SW480 (cell line): ENCODE measurements at places on chromosomes 16 and 17.

DNA sequence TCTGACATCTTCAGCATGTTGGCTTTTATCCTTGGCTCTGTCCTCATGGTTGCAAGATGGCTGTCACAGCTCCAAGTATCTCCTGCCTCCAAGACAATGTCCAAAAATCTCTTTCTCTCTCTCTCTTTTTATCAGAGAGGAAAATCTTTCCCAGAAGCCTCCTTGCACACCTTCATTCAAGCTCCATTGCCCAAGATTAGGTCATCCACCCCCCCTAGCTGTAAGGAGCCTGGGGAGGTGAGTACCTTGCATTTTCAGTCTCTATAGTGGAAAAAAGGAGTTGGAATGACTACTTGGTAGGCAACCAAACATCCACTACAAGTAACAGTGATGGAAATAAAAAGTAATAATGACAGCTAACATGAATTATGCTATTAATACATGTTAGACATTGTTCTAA, 22.0 kb upstream of the NSMCE1 start:
- DNase-seq, result no peak

DNA sequence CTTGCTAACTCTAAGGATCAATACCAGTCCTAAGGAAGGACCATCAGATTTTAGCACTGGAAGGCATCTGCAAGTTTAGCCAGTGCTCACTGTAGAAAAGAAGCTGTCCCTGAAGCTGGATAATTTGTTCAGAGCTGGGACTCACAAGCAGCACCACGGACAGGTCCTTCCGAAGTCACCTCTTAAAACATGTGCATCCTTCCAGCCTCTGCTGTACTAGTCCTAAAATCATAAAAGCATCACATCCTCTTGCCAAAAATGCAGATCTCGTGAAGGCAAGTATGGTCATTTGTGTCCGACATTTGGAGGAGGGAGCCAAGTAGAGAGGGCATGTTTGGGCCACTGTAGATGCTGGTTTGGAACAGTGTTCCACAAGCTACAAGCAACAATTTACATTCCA, 506.9 kb downstream of the RBFOX1 start:
- DNase-seq, result no peak

DNA sequence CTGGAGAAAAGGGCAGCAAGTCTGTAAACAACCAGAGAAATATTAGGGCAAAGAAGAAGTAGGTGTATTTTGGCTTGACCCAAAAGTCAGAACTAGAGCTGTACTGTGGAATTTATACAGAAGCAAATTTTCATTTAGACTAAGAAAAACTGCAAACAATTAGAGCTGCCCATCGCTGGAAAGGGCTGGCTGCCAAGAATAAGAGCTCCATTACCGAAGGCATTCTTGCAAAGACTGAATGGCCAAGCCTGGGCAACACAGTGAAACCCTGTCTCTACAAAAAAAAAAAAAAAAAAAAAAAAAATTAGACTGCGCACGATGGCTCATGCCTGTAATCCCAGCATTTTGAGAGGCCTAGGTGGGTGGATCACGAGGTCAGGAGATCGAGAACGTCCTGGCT, 53.9 kb upstream of the TMC5 start:
- no peak for DNase-seq

- DNase-seq, result peak; percentile 44
Observed at GRCh38 chr16:21083729-21084268, 66.8 kb downstream of the DNAH3 start.

GRCh38 chr16:84815462-84815861, 4.3 kb upstream of the CRISPLD2 start:
- DNase-seq, result no peak

- DNase-seq, result no peak
Observed at GRCh38 chr16:1180549-1181403, 27.9 kb downstream of the CACNA1H start.

GRCh38 chr16:82544378-82545160, 82.2 kb upstream of the CDH13 start:
- DNase-seq, result no peak

- no peak for DNase-seq
Observed at GRCh38 chr17:73436954-73437353, 125.2 kb upstream of the CDC42EP4 start.

- no peak for DNase-seq
Observed at GRCh38 chr17:17748604-17749003, 67.3 kb downstream of the RAI1 start.

- DNase-seq, result no peak
Observed at GRCh38 chr16:3321816-3322215, 16.5 kb downstream of the ZNF75A start.

DNA sequence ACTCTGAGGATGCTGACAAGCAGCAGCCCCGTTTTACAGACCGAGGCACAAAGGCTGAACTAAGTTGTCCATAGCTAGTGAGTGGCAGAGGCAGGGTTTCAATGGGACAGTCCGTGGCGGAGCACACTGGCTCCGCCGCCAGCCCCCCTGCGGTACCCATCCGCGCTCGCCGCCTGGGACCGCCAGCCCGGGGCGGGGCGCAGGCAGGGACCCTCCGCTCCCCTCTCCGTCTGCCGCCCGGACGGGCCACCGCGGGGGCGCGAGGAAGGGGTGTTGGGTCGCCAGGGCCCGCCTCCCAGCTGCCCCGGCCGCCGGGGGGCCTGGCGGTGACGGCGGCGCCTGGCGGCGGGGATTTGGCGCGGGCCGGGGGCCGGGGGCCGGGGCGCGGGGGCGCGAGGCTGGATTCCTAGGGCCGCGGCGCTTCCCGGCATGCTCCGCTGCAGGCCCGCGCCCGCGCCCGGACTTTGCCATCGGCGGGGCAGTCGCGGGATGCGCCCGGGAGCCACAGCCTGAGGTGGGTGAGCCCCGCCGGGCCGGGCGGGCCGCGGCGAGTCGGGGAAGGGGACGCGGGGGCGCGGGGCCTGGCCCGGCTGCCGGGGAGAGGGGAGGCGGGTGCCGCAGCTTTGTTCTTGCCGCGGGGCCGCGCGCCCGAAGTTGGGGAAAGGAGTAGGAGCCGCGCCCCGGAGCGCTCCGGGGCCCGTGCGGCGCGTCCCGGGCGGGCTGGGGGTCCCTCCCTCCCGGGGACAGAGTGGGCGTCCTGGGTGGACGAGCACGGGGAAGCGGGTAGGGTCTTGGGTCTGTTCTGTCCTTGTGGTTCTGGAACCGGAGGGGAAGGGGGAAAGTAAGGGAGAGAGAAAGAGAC, at the start of gene TMEM98:
Gene TMEM98 (plus strand): TSS at position 430 of the 862 bp plus-strand sequence. CDS start 3,376 bp downstream, outside the sequence.
- peak; percentile 29 for DNase-seq

- DNase-seq, result peak; percentile 7
Observed at GRCh38 chr16:54424043-54424451, 137.5 kb upstream of the IRX3 start.

- DNase-seq, result no peak
Observed at GRCh38 chr17:55543709-55544108, 32.5 kb upstream of the SMIM36 start.

GRCh38 chr16:81442220-81442915, 2.2 kb upstream of the CMIP start:
- no peak for DNase-seq

GRCh38 chr17:43219746-43220380, 8.2 kb downstream of the TMEM106A start:
- no peak for DNase-seq

GRCh38 chr16:52005551-52005950, 541.4 kb downstream of the TOX3 start:
- no peak for DNase-seq

- no peak for DNase-seq
Observed at GRCh38 chr17:27635275-27635823, 4.4 kb downstream of the LGALS9 start.

DNA sequence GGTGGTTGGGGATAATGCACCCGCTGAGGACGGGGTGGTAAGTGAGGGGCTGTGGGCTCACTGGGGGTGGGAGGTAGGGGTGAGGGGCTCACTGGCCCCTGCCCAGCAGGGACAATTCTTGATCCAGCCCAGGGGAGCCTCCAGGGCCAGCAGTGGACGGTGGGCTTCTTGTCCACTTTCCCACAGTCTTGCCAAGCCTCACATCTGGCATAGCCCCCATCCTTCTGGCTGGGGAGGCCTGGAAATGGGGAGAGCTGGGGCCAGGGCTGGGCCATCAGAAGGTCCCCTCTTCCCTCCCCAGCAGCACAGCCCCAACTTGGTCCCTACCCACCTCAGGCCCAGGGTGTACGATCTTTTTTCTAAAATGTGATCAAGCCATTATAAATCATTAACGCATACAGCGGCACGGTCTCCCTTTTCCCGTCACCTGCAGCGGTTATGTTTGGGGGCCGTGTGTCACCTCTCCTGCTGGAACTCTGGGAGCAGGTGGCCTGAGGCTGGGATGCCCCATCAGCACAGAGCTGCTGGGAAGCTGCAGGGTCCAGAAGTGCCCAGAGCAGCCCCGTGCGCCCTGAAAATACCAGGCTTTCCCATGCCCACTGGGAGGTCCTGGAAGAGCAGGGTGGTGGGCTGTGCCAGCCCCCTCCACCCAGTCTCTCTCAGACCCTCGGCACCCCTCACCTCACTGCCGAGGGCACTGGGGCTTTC, 7.2 kb upstream of the SETD6 start:
- DNase-seq, result no peak

DNA sequence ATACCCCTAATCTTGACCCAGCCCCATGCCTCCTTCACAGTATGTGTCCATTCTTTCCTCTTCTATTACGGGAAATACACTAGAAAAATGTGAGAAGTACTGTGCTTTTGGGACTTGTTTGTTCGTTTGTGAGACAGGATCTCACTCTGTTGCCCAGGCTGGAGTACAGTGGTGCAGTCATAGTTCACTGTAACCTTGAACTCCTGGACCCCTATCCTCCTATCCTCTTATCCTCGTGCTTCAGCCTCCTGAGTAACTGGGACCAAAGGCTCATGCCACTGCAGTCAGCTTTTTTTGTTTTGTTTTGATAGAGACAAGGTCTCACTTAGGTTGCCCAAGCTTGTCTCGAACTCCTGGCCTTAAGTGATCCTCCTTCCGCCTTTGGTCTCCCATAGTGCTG, 29.9 kb upstream of the RASL10B start:
- no peak for DNase-seq

GRCh38 chr17:58329810-58330537, 1.4 kb upstream of the TSPOAP1 start:
- no peak for DNase-seq

- no peak for DNase-seq
Observed at GRCh38 chr17:73311428-73311780, 397 bp downstream of the CDC42EP4 start.

- DNase-seq, result no peak
Observed at GRCh38 chr17:42754782-42755181, 6.2 kb upstream of the RAMP2 start.

DNA sequence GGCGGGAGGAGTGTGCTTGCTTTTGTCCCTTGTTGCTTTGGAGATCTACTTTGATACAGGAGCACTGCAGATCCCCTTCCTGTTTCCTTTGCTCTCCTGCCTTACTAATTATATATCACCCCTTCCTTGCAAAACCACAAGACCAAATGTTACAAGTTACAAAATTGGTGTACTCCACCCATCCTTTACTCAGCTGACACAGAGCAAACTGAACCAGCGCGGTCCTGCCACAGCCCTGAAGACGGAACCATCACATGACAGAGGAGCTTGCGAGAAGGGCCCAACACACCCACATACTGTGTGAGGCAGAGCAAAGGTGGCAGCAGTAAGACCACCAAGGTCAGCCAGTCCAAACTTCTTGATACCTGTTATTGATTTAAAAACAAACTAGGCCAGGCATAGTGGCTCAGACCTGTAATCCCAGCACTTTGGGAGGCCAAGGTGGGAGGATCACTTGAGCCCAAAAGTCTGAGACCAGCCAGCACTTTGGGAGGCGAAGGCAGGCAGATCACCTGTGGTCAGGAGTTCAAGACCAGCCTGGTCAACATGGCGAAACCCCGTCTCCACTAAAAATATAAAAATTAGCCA, 33.2 kb downstream of the CYTH1 start:
- DNase-seq, result peak; percentile 22

DNA sequence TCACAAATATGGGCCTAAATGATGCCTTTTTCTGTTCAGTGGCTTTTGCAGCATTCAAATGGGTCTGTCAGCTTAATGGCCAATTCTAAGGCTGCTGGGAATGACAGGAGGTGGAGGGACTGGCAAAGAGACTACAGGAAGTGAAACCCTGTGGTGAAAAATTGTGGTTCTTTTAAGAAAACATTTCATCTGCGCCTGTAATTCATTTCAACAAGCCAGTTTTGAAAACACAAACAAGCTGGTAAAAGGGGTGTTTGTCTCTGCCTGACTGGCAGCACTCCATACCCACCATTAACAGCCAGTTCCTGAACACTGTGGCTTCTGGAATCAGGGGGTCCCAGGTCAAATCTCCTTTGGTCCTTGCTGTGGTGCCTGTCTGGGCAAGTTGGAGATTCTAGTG, 3.6 kb upstream of the KDM8 start:
- DNase-seq, result no peak

- no peak for DNase-seq
Observed at GRCh38 chr16:26342621-26343020, 650.9 kb downstream of the HS3ST4 start.

- DNase-seq, result no peak
Observed at GRCh38 chr17:57195785-57196460, 60.4 kb upstream of the MSI2 start.

DNA sequence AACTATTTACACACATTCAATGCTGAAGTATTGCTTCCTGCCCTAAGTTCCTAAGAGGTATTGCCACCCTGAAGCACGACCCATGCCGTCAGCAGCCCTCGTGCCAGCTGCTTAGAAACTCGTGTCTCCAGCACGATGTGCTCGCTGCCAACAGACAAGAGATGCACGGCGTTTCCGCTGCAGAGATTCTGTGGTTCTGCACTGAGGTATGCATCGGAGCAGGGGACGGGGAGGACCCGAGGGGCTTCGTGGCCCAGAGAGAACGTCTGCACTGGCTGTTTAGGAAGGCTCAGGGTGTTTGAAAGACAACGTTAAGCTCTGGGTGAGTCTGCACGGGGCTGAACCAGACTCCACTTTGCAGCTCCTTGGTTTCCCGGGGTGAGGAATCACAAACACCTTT, 82.7 kb upstream of the CREBBP start:
- no peak for DNase-seq

GRCh38 chr16:89691986-89692569, 5.6 kb downstream of the CDK10 start:
- no peak for DNase-seq

DNA sequence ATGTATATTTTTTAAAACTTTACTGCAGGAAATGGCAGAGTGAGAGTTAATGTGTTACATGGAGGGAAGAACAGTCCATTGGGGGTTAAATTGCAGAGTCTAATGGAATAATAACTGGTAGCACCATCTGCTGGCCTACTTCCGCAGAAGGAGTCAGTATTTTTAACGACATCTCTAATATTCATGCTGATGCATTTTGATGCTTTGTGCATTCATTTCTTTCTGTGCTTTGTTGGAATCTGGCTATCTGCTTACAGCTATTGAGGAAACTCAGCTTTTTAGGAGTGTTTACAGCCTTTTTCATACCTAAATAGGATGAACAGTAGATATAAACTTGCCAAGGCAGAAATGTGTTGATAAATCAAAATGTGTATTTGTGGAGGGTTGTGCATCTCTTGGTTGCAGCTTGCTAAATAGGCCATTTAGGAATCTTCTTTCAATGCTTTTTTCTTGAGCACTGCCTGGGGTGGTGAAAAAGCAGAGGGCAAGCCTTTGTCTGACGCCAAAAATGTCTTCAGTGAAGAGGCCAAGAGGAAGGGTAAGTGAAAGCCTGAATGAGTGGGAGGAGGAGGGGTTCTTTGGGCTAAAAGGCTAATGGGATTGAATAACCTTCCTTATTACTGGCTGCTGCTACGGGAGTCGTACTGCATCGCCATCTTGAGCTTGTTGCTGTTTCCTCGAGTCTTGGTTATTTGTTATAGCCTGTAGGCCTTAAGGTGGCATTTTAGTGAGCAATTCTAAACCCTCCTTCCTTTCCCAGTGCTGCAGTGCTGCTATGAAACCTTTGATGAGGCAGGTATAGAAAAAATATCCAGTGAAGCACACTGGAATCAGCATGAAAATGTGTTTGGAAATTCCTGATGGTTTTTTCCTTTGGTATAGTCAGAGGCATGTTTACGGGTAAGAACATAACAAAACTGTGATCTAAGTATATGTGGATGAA, 153.3 kb downstream of the CHD9 start:
- DNase-seq, result peak; percentile 60
